ENCODE measurements at places on chromosomes 2 and 18. TPM values are rescaled to one million over a fixed set of nuclear protein-coding genes. Genes with fewer than 3 reads are reported as not detected.
A peak's percentile ranks its signal among the peaks of the same experiment; 100 is the strongest.

DNA sequence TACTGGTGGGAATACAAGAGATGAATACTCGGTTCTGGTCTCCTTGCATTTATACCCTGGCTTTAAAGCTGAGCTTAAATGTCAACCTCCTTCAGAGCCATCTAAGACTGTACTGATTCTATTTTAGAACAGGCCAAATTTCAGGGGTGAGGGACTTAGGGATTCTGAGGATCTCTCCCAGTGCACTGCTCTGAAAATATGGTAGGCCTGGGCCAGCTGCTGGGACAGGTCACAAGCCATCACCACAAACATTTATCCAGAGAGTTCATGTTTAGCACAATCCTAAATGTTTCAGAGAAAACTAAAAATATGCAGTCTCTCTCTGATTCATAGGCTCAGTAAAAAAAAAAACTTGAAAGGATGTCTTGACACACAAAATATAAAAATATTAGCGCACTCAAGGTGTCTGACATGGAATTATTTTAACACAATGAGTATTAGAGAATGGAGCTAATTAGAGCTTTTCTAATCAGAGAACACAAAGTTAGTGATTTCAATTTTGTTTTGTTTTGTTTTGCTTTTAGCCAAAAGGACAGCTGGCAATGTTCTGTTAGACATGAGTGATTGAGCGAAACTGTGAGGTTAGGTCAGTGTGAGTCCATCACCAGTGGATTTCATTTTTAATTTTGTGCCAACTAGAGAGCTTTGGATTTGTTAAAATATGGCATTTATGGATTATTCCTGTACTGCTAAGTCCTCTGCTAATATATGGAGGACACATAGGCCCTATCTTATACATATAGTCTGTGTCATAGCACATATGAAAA is 38.8 kb downstream of the MFSD6 start:
- no peak for DNase-seq

- no peak for DNase-seq
Measured at GRCh38 chr2:189561371-189562038, 19.1 kb downstream of the SLC40A1 start.

DNA sequence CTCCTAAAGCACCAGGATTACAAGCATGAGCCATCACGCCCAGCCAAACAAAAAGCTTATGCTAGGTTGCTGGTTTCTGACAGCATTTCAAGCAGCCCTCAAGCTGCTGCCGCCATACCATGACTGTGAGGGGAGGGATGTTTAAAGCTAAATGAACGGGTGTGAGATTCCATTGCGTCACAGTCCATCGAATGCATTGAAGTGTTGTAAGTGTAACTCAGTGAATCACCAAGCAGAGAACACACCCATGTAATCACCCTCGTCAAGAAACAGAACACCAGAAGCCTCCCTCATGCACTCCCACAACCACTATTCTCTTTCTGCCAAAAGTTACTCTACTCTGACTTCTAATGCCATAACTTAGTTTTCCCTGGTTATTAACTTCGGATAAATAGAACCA is 32.8 kb upstream of the MC5R start:
- DNase-seq = no peak

DNA sequence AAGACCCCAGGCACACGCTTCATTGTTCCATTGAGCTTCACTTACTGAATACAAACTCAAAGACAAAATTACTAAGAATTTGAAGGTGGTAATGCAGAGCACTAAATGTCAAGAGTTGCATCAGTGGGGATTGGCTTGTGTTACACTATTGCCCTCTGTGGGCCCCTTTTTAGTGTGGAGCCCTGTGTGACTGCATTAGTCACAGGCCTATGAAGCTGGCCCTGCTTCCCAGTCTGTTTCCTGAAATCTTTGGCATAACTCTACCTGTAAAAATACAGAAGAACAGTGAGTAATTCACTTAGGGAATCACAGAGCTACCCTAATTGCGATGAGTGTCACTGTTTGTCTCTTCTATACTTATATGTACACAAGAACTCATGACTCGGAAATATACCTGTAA is 40.0 kb upstream of the STPG4 start:
- DNase-seq = no peak

GRCh38 chr2:54704688-54705605 is 18.5 kb upstream of the EML6 start:
- DNase-seq = no peak

GRCh38 chr2:238484522-238485452 is 58.1 kb downstream of the ASB1 start:
- DNase-seq = no peak

DNA sequence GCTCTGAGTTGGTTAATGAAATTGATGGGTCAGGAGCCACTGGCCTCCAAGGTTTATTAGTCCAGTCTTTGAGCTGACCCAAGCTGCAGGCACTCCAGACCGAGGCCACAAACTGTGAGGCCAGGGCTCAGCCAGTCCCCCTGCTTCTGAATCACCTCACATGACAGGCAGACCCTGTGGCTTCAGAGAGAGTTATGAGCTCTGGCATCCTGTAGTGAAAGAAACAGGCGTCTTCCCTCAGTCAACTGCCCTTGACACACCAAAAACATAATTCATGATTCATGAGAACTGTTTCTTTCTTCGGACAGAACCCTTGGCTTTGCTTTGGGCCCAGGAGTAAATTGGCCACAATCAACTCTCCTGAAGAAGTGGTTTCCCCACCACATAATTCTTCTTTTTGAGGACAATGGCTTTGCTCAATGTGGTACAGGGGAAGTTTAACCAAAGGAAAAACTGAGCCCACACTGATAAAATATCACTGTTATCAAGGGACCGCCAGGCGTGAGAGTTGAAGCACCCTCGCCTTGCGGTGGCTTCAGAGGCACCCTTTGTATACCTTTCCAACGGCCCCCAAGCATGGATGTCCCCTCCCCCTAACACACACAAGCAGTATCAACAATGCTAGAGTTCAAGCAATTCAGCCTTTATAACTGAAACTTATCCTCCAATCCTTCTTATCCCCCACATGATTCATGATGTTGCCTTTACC is 226.9 kb downstream of the CYRIA start:
- DNase-seq = no peak

- no peak for DNase-seq
Measured at GRCh38 chr2:237727363-237727762, 71.2 kb upstream of the RBM44 start.

DNA sequence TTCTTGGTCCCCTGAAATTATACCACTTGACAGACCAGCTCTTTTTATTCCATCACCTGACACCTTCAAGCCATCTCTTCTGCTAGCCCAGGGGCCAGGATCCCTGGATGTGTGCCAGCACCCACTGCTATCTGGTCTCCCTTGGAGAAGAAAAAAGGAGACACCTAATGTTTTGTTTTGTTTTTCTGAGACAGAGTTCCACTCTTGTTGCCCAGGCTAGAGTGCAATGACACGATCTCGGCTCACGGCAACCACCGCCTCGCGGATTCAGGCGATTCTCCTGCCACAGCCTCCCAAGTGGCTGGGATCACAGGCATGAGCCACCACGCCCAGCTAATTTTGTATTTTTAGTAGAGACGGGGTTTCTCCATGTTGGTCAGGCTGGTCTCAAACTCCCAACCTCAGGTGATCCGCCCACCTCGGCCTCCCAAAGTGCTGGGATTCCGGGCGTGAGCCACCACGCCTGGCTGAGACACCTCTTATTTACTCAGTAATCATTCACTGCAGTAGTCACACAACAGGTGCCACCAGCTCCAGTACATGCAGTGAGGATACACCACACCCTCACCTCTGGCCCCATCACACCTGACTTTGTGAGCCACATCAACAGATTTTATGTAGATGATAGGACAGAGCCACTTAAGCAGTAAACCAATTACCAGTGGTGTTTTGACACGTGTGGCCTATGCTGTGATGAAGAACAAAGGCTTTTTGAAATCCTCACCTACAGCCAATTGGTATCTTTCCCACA is 42.8 kb upstream of the PCBP1 start:
- DNase-seq = no peak

DNA sequence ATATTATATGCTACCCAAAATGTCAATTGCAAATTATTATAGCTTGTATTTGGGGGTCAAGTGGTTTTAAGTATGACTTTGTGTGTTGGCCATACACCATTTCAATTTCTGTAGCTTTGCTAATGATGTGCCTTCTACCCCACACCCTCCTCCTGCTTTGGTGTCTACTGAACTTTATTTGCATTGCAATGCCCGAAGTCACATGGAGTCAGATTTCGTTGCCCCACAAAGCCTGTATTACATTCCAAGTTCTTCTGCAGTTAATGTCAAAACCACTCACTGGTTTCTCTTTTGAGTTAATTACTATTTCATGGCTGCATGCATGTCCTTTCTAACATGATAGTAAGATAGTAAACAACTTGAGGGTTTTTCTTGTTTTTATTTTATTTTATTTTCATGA is 528.9 kb downstream of the RIT2 start:
- DNase-seq = no peak

- DNase-seq = peak; percentile 21
Measured at GRCh38 chr2:26727641-26728561, 35.4 kb downstream of the KCNK3 start.

DNA sequence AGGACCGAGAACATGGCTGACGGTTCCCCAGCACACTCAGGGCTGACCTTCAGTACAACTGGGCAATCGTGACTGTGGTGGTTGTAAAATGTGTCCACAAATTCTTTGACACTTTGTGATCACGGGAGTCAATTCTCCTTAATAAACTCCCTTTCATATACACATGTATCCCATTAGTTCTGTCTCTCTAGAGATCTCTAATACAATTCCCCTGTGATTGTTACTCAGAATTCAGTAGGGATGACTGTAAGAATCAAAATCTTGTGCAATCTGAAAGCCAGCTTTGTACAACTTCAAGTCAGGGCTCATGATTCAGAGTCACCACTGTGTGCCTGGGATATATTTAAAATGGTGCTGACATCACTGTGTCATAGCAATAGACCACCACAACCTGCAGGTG is 89.5 kb upstream of the LMAN1 start:
- no peak for DNase-seq

- DNase-seq = no peak
Measured at GRCh38 chr2:206160807-206161179, 1.1 kb downstream of the EEF1B2 start.

DNA sequence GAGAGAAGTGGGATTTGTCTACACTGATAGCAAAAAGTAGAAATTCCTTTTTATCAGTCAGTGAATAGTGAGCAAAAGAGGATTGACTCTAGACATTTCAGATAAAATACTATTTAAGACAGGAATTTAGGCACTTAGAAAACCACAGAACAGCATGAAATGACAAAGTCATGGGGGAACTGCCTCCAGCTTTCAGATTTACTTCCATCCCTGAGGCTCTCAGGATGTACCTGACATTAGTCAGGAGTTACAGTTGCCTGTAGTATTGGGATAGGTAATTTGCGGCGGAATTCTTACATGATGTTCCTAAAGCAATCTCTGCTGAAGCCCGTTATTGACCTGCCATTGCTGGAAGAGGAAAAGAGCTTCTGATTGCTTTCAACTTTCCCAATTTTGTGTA is 337.1 kb upstream of the MAP2 start:
- DNase-seq = no peak

DNA sequence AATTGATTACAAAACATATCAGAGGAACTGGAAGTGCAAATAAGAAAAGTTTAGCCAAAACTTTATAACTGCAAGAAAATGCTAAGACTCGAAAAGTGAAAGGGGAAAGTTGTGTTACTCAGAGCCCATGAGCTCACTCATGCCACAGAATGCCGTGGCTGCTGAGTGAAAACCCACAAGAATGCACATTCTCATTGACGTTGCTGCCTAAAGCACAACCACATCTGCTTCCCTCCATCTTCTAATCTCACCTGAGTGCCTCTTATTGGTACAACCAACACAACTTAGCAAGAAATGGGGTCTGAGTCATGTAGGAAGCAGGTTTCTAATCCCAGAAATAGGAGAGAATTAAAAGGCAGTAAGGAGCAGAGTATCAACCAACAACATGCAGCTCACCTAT is 259.7 kb downstream of the LNPK start:
- no peak for DNase-seq

GRCh38 chr2:141316103-141316502 is 814.7 kb downstream of the LRP1B start:
- no peak for DNase-seq

DNA sequence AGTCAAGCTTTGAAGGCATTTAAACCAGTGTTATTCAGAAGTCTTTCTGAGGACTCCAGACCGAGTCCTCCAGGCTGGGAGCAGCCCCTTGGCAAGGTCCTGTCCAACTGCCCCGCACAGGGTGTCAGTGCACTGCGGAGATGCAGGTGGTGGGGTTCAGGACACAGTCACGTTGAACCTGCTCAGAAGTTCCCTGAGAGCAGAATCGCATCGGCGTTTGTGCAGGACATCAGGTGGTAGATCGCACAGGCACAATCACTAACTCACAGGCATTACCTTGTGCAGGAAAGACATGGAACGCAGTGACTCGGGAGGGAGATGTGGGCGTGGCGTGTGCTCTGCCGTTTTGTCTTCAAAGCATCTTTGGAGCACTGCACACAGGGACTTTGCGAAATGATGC is 10.4 kb downstream of the COPS9 start:
- no peak for DNase-seq

- no peak for DNase-seq
Measured at GRCh38 chr2:118983915-118984314, 41.9 kb downstream of the MARCO start.

- DNase-seq = no peak
Measured at GRCh38 chr18:7601246-7601615, 34.1 kb downstream of the PTPRM start.

DNA sequence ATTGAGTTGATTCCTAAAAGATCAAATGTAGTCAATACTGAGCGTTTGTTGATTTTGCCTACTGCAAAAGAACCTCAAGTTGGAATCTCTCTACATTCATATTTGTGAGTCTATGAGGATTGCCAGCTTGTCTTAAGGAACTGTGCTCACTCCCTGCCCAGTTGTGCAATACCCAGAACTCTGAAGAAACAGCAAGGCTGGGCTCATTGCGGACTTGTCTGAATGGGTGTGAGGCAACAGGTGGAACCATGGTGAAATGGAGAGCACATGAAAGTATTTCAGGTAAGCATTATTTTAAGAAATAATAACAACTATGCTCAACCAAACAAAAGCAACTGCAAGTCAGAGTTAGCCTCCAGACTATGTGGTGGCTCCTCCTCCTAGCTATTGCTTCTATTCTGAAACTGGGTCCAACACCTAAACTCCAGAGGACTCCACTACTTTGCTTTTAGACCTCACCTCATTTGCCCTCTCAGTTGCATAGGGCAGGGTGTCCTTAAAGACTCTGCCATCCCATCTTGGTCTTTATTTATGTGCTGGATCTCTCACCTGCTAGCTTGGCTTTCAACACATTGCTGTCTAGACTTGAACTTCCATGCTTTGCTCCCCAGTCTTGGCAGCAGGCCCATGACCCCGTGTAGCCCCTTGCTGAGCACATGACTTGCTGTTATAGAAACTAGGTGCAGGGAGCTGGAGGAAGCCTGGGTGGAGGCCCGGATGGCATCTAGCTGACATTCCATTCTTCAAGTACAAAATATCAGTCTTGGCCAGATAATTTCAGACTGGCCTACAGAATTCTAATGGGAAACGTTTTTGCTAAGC is 94.8 kb upstream of the ARL5A start:
- DNase-seq = no peak

GRCh38 chr2:133802409-133803039 is 234.3 kb upstream of the NCKAP5 start:
- no peak for DNase-seq

Gene SLC5A7
- total RNA-seq = not detected

Gene HOXD13
- not detected for total RNA-seq

Gene HOXD12
- total RNA-seq = not detected

Gene CFAP65
- 0.95 TPM for total RNA-seq

Gene ANKRD23
- 14.1 TPM for total RNA-seq

Gene EVA1A
- 1.4 TPM for total RNA-seq

Gene RRM2
- total RNA-seq = 4.6 TPM

Gene CHN1
- 6.7 TPM for total RNA-seq

Gene REG3G
- 0.48 TPM for total RNA-seq

Gene POTEF
- not detected for total RNA-seq

Gene MFF
- total RNA-seq = 85.1 TPM

Gene ADD2
- total RNA-seq = 1.2 TPM

Gene MTCL1
- total RNA-seq = 9.6 TPM

Measured in ovary (tissue), 10 donors.